ENCODE measurements at places on chromosomes 6 and 20. TPM values are rescaled to one million over a fixed set of nuclear protein-coding genes. Genes with fewer than 3 reads are reported as not detected.

GRCh38 chr6:6497976-6498375 lies 90.5 kb upstream of the LY86 start:
- no peak for DNase-seq

Gene HCRTR2
- total RNA-seq: not detected

Gene MYL9
- 2.0 TPM for total RNA-seq

DNA sequence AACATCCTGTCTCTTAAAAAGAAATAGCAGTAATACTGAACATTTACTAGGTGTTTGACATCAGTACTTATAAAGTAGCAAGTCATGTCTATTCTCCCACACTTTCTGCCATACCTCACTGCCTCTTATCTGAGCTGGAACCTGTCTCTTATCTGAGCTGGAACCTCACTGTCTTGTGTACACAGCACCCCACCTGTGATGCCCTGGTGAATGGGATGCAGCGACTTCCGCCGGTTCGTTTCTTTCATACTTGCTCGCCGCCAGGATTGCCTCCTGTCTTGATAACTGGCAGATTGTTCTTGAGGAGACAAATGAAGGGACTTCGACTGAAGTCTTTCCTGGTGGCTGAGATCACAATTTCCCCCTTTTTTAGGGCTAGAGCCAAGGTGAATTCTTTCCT lies 2.9 kb downstream of the DSN1 start:
- DNase-seq: no peak

DNA sequence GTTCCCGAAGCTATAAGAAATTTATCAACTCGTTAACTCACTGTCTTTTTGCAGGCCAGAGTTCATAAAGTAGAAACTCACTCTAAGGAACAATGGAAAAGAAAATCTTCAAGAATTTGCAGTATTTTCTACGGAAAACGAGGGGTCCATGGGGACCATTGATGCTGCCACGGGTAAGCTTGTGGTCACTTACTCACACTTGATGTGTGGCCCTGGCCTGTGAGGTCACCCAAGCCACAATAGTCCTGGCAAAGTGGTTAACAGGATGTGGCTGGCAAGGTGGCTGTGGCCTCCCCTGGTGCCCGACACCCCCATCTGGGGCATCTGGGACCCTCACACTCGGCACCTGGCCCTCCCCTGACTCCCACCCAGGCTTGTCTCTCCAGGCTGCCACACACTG lies 123.4 kb downstream of the C6orf118 start:
- DNase-seq: no peak

GRCh38 chr6:137486416-137486815 lies 7.8 kb downstream of the OLIG3 start:
- DNase-seq: no peak

GRCh38 chr20:35284267-35284991 lies at the start of gene EIF6:
Gene EIF6, minus strand, starts transcription at chr20:35284772. Its CDS starts 285 bp downstream, at chr20:35284487.
- no peak for DNase-seq

Gene SIRPB1
- not detected for total RNA-seq

DNA sequence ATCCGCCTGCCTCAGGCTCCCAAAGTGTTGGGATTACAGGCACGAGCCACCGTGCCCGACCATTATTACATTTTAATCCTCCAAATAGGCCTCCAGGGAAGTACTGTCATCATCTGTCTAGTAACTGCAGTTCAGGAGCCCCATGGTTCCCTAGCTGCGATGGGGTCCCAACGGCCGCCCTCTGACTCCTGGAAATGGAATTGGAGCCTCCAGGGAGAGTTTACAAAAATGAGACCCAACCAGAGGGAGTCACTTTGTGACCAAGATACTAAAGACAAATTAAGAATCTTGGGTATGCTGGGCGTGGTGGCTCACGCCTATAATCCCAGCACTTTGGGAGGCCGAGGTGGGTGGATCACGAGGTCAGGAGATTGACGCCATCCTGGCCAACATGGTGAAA lies 36.7 kb downstream of the TFAP2C start:
- DNase-seq: no peak
